Stimulated activated CD4-positive, alpha-beta T cell treated with anti-CD3 and anti-CD28 coated beads, Interleukin-1b, Interleukin-23, amount 100 ng/mL, for 1 hour (primary cell): ENCODE measurements at places on chromosomes 4 and X.

DNA sequence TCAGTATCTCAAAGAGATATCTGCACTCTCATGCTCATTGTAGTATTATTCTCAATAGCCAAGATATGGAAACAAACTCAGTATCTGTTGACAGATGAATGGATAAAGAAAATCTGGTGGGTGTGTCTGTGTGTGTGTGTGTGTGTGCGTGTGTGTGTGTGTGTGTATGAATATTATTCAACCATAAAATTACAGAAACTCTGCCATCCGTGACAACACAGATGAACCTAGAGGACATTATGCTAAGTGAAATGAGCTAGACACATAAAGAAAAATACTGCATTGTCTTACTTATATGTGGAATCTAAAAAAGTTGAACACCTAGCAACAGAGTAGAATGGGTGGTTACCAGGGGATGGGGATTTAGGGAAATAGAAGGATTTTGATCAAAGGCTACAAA lies 13.2 kb downstream of the XKRX start:
- DNase-seq, result no peak

GRCh38 chr4:184472614-184473498 lies 1.5 kb downstream of the IRF2 start:
- DNase-seq, result no peak

- DNase-seq, result no peak
Measured at GRCh38 chr4:65023883-65024670, 614.8 kb upstream of the TECRL start.

- DNase-seq, result no peak
Measured at GRCh38 chrX:1595711-1596060, 4.3 kb downstream of the AKAP17A start.

- no peak for DNase-seq
Measured at GRCh38 chr4:122803788-122804208, 22.8 kb upstream of the FGF2 start.

DNA sequence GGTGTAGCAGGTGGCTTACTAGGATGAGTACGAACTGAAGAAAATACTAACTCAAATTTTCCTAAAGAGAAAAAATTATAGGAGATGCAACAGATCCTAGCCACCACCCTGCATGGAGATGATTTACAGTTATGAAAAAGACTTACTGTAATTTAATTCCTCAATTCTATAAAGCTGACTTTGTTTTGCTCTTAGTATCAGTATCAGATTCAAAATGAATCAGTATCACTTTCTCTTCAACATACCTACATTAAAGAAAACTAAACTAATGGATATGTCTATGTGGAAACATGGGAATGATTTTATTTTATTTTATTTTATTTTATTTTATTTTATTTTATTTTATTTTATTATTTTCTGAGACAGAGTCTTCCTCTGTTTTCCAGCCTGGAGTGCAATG lies 525.8 kb downstream of the NLGN4X start:
- no peak for DNase-seq

GRCh38 chrX:97847885-97848679 lies 964.4 kb downstream of the RPA4 start:
- DNase-seq, result no peak

- DNase-seq, result no peak
Measured at GRCh38 chr4:111736516-111736915, 408.7 kb upstream of the FAM241A start.

GRCh38 chr4:7854697-7855370 lies 84.8 kb downstream of the AFAP1 start:
- no peak for DNase-seq

- no peak for DNase-seq
Measured at GRCh38 chr4:6538575-6538974, 36.4 kb upstream of the MAN2B2 start.

DNA sequence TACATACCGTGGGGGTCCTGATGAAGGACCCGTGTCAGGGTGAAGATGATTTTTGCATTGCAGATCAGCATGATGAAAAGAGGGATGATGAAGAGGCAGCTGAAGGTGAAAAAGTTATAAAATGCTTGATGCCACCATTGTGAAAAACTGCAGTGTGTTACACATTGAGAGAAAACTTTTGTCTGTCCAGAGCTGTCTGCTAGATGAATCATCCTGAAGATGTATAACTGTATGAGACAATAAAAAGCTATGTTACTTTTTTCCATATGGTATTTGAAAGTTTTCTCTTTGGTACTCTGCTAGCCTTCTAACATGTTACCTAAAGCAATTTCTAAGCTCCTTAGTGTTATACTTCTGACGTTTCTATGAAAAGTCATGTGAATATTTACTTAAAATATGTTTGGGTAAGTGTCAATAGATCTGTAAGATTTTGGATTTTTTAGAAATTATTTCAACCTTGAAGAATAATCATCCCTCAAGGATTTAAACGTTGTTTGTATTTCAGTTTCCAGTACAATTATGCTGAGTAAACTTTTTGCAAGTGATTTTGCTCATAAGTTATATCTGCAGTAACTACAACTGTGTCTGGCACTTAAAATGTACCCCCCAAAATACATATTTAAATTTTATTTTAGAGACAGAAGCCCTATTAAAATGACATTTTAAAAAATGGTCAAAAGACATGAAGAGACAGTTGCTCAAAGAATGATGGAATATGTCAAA lies 9.5 kb downstream of the GNRHR start:
- DNase-seq, result no peak

DNA sequence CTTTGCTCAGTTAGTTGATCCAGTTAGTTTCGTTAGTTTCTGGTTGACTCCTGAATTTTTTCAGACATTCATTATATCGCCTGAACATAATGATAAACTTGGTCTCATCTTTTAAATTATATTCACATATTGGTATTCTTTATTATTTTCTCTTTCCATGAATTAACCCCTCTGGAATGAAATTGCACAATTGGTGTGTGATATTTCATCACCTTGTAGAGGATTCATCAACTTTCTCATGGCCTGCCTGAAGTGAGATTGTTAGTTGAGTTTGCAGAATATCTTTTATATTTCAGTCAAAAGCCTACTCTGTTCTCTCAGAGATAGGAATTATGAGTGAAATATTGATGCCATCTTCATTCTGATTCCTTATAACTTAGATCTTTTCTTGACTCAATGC lies 1160.6 kb upstream of the AGA start:
- no peak for DNase-seq

GRCh38 chr4:21205821-21206531 lies 505.7 kb downstream of the PACRGL start:
- DNase-seq, result no peak

DNA sequence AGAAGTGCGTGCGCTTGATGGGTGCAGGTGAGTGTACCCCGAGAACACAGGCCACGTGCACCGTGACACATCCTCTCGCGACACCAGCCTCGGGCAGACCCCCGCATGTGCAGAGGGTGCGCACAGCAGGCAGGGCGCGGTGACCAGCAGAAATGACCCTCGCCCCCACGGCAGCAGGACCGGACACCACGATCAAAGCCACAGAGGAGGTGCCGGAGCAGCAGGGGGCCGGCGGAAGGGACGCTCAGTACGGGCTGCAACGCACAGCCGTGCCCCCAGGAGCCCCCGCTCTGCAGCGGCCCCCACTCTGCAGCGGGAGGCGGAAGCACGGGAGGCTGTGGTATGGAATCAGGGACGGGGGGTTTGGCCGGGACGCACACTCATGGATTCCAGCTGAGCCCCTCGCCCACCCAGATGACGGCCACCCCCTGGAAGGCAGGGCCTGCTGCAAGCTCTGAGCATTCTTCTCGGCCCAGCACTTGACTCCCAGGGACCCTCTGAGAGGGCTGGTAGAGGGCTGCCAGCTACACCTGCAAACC lies 17.1 kb downstream of the PPP2R3B start:
- no peak for DNase-seq

DNA sequence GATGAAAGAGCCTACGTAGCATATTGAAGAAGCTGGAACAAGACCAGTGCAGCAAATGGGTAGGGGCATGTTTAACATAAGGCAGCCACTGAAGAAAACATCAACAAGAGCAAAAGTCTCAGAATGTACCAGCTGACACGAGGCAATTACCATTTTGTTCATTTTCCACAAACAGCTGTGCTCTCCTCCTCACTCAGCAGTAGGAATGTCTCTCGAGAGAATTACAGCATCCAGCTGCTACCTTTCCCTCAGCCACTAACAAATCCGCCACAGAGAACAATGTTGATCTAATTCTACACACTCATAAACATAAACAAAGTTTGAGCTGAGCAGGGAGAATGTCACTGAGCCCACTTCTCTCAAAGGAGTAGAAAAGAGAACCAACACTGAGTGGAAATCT lies 68.0 kb downstream of the OPHN1 start:
- DNase-seq, result no peak

GRCh38 chr4:56272927-56273326 lies 114.4 kb downstream of the AASDH start:
- no peak for DNase-seq

GRCh38 chr4:69064391-69064790 lies 31.9 kb upstream of the UGT2B7 start:
- DNase-seq, result no peak

GRCh38 chr4:36386691-36387090 lies 105.3 kb downstream of the DTHD1 start:
- no peak for DNase-seq

- DNase-seq, result no peak
Measured at GRCh38 chr4:153433754-153434105, 32.4 kb upstream of the TMEM131L start.

DNA sequence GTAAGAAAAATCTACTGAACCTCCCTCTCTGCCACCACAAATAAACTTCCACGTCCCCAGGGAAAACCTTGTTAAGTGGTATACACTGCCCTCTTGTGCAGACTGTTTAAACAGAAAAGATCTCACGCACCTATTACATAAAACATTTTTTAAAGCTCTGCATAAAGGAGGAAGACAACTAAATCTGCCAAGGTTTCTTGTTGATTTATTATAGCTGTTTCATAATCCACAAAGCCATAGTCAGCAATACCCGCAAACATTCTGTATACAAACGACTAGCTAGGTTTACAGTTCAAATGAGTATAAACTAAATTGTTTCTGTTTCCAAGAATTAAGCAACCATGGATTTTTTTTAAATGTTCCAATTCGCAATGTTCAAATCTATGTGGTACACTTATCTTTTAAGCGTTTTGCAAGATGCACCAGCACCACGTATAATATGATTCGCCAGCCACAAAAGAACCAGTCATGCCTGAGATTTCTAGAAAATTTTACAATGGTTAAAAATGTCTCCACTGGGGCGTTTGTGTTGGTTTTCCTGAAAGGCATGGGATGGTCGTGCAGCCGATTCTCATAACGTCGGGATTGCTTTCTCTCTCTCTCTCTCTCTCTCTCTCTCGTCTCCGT lies 164.6 kb downstream of the PRKX start:
- DNase-seq, result no peak

GRCh38 chrX:85244450-85245211 lies 840 bp downstream of the ZNF711 start:
- no peak for DNase-seq

DNA sequence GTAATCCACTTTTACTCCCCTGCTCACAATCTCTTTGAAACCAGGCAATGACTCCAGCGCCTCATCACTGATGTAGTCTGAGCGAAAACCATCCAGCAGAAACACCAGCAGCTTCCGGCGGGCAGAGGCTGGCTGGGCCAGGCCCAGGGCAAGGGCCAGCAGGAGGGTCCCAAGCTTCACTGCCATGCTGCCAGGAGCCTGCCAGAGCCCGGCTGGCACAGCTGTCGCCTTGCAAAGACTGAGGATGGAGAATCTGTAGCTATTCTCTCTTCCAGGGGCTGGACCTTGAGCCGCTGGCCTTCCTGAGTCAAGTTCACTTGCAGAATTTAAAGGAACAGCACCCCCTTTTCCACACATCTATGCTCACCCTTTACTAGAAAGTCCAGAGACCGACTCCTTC lies at the start of gene ENPP6:
Gene ENPP6 (minus strand): TSS at position 240 of the 400 bp plus-strand sequence. CDS start 54 bp downstream, at position 186.
- DNase-seq, result no peak

DNA sequence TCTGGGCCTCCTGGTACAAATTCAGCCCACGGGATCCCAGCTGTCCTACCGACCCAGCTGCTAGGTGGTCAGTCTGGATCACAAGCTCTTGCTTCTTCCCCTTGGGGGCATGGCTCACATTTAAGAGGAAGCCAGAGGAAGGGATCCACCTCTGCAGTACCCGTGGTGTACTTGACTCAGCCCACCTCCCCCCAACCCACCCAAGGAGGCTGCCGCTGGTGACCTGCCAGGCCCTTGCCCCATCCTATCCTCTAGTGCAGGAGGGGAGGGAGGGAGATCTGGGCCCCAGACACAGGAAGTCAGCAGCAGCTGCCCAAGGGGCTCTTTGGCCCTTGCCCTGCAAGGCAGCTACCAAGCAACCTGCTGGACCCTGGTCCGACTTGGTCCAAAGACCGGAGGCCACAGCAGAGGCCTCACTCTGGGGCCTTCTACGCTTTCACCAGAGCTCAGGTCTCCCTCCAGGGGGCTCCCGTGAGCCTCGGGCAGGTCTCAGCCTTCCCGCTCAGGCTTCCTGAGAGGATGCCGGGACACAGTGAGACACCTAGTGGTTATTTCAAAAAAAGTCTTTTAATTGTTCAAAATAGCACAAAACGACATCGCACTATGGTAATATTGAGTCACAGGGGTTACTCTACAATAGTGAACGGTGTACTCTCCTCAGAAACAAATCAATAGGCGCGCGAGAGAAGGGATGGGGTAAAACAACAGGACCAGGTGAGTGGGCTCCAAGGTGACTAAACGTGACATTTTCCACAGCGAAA lies 2.7 kb upstream of the RENBP start:
- peak; percentile 64 for DNase-seq

DNA sequence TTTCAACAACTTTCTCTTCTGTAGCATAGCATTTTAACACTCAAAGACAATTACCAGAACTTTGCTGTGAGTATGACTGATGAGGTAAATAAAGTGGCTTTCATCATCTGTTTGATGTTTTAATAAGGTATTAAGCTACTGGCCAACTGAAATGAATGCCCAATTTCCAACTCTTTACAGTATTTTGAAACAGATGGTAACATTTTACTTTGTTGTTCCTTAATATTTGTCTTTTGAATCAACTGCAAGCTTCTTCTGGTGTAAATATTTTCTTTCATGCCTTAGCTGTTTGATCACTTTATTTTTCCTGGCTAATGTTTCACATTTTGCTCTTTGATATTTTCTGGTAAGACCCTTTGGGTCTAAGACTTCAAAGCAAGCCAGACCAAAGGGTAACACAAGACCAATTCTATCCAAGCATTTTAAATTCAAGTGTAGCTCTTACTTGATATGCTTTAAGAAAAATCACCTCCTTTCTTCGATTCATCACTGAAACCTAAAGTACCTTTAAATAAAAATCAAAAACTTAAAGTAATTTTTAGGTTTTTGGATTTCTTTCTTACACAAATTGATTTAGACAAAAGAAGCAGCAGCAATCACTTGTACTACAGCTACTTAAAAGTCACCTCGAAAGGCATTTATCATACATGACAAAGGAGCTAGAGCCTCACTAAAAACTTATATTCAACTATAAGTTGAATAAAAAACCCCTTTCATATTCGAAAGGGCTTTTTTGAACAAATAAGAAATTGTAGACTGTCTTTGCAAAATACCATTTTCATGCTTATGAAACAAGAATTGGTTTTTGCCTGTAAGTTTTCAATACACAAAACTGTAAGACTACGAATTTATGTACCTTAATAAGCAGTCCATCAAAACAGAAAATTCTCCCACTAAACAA lies 57.6 kb downstream of the TBCK start:
- DNase-seq, result no peak
